ENCODE measurements at places on chromosomes 16 and 17.
A peak's percentile ranks its signal among the peaks of the same experiment; 100 is the strongest.

DNA sequence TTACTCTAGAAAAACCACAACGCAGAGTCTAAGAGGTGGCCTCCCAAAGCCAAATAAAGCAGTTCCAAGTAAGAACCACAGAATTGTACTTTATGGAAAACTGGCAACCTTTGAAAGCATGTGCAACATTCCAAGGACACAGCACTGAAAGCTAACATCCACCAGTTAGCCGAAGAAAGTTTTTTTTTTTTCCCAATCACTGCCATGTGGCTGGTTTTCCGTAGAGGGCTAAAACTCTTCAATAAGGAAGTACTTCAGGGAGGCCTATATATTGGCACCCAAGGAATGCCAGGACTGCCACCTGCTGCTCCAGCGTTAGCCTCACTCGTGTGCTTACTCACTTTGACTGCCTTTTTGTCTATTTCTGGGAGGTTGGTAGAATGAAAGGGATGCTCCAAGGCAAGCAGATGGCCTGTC is 25.2 kb downstream of the CEP95 start:
- peak; percentile 73 for DNase-seq

- no peak for DNase-seq
Observed at GRCh38 chr16:25978218-25978617, 286.5 kb downstream of the HS3ST4 start.

GRCh38 chr17:80130992-80131391 is 15.9 kb downstream of the EIF4A3 start:
- no peak for DNase-seq

DNA sequence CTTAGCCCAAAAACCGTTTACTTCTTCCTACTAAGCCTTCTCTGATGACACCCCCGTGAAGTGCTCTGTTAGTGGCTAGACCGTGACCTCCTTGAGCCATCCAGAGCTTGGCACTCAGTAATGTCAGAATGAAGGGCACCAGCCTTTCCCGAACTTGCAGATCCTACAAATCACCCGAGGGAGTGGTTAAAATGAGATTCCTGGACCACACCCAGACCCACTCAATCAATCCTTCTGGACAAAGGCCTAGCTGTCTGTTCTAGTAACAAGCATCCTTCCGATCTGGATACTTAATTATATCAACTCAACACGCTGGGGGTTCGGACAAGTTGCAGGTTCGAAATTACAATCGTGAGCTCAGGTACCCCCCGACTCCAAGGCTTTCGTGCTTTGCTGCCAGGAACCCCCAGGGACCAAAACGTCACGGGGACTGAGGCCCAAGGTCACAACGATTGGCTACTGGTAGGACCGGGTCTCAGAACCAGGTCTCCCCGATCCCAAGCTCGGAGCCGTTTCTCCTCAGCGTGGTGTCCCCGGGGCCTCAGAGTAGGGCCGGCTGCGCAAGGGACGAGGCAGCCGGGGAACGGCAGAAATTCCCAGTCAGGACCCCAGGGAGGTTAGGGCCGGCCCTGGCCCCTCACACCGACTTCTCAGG is 527 bp downstream of the CIAPIN1 start:
- DNase-seq = no peak

DNA sequence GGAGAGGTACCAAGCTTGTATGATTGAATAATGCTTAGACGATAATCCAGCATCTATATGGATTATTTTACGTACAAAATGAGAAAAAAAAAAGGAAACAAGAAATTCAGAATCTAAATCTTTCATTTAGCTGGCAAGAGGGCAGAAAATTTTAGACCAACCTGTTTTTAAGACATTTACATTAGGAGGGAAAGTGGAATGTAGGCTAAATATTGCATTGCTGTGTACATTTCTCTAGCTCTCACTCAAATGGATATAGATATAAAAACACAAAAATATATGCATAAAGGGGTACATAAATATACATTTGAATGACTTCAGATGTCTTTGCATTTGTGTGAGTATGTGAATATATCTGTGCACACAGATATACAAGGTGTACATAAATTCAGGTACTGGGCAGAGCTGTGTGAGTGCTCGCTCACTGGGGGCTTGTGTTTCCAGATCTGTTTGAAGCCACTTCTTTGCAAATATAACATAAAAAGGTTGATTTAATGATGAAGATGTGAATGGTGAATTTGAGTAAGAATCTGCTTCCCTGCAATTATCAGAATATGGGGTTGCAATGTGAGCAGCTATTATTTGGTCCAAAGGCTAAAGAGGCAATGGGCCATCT is 14.2 kb upstream of the ZFHX3 start:
- DNase-seq = no peak

GRCh38 chr17:44074231-44074910 is 3.8 kb downstream of the G6PC3 start:
- no peak for DNase-seq

DNA sequence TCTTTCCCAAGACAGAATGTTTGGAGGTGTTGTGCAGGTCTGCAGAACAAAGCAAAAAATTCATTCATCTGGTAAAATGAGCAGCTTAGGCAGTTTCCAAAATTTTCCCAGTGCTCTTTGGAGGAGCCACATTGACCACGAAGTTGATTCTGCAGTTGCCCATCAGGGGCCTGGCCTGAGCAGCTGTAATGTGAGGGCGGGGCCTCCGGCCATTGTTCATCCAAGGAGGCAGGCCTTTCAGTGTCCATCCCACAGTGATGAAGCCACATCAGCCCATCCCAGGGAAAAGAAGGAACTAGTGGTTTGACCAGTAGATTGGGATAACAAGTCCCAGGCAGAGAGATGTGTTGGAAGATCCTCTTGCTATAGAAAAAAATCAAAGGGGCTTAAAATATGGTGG is 10.1 kb downstream of the UBFD1 start:
- DNase-seq = no peak

DNA sequence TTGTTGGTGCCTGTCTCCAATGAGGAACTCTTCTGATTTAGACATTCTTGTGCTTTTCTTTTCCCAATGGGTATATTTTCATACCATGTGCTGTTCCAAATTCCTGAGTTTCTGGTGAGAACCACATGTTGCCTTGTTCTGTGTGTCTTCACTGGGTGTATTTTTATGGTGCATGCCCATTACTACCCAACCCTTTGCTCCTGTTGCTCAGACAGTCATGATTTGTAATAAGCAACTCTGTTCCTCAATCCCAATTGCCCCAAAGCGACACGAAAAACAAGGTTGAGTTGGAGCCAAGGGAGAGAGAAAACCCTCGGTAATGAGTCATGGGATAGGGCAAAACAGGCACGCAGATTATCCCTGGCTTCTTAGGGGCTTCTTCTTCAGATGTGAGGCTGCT is 101.8 kb downstream of the ABCA8 start:
- no peak for DNase-seq

DNA sequence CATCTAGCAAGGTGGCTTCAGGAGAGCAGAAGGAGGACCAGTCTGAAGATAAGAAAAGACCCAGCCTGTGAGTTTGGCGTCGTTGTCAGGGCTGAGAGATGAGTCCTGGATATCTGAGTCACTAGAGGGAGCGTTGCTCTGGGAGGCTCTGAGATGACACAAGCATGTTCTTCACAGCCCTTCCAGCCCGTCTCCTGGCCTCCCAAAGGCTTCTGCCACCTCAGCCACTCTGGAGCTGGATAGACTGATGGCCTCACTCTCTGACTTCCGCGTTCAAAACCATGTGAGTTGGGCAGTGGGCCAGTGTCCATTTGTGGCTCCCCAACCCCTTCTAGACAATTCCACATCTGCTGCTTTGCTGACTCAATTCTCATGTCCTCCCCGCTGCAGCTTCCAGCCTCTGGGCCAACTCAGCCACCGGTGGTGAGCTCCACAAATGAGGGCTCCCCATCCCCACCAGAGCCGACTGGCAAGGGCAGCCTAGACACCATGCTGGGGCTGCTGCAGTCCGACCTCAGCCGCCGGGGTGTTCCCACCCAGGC is 2.3 kb downstream of the TGFB1I1 start:
- peak; percentile 78 for DNase-seq
